Endothelial cell (in vitro differentiated cells): ENCODE measurements at places on chromosomes 12 and 14. TPM values are rescaled to one million over a fixed set of nuclear protein-coding genes. Genes with fewer than 3 reads are reported as not detected.

- no peaks in the 10 kb centered on the region for H3K27me3 ChIP-seq
- H3K4me1 ChIP-seq = peaks cover 9% of the 10 kb centered on the region
- H3K36me3 ChIP-seq = no peaks in the 10 kb centered on the region
- no peak overlapping the region for H3K4me3 ChIP-seq
- DNase-seq = no peak
These were observed 69.1 kb upstream of the C12orf71 start for GRCh38 chr12:27151479-27151878.

GRCh38 chr12:68403296-68403695 lies 71.1 kb upstream of the MDM1 start:
- DNase-seq = no peak
- H3K27me3 ChIP-seq = peaks cover 1% of the 10 kb centered on the region
- H3K4me1 ChIP-seq = peaks cover 20% of the 10 kb centered on the region
- no peak overlapping the region for H3K4me3 ChIP-seq

GRCh38 chr12:119902084-119902509 lies 25.0 kb upstream of the CIT start:
- H3K27me3 ChIP-seq = no peaks in the 10 kb centered on the region
- no peak overlapping the region for H3K4me3 ChIP-seq
- DNase-seq = peak; percentile 70
- no peaks in the 10 kb centered on the region for H3K36me3 ChIP-seq
- no peak overlapping the region for H3K27ac ChIP-seq

DNA sequence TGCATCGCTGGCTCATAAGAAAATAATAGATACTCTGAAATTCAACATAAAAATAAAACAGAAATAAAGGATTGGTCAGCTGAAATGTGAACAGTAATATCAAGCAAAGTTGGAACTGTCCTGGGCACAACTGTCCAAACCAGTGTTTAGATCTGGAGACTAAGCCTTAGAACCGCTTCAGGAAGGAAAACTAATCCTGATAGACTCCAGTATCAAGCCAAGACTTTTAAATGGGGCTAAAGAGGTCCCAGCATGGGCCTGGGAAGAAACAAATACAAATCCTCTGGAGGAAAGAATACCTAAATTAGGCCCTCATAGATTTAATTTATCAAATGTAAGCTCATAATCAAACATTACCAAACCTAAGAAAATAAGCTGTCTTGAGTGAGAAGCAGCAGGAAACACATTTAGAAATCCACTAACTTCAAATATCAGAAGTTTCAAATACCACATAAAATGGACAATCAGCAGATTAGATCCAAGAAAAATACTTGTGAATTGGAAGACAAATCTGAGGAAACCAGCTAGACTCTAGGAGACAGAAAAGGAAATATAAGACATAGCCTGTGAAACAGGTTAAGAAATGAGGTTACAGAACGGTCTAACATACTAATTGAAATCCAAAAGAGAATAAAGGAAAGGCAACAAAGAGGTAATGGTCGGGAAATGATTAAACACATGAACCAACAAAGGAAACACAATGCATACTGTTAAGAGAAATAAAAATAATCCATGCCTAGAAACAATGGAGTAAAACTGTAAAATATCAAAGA lies 27.6 kb downstream of the SCAF11 start:
- no peaks in the 10 kb centered on the region for H3K36me3 ChIP-seq
- no peak overlapping the region for H3K4me3 ChIP-seq
- peaks cover 11% of the 10 kb centered on the region for H3K4me1 ChIP-seq
- DNase-seq = no peak

DNA sequence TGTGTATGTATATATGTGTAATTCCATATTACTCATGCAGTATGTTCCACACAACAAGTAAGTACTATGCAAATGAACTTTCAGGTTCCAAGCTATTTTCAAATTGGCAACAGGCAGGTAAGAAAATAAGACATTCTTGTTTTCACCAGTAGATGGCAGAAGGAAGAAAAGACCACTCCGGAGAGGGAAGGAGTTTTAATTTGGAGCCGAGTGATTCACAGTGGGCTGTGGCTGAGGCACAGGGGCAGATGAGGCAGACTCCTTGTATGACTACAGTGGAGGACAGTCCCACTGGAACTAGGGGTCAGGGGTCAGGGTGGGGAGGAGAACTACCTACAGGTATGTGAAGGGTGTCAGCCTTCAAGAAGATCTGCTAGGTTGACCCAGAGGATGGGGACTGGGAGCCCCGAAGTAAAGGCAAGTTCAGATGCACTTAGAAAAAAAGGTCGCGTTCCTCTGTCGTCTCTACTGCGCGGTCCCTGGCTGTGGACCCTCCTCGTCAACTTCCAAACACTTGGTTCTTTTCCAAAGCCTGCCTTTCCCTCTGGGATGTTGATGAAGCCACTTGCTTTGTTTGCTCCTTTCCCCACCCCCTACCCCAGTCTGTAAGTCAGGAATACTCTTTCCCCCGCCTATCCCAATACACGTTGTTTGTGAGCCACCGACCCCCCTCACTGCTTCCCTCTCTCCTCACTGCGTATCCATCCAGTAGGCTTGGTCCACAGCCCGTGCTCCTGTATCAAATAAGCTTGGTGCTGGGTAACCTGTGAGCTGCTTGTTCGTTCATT lies 24.1 kb downstream of the DDX47 start:
- no peaks in the 10 kb centered on the region for H3K27me3 ChIP-seq
- no peak overlapping the region for H3K4me3 ChIP-seq
- no peak overlapping the region for H3K27ac ChIP-seq
- H3K4me1 ChIP-seq = no peaks in the 10 kb centered on the region
- peak; percentile 12 for DNase-seq

DNA sequence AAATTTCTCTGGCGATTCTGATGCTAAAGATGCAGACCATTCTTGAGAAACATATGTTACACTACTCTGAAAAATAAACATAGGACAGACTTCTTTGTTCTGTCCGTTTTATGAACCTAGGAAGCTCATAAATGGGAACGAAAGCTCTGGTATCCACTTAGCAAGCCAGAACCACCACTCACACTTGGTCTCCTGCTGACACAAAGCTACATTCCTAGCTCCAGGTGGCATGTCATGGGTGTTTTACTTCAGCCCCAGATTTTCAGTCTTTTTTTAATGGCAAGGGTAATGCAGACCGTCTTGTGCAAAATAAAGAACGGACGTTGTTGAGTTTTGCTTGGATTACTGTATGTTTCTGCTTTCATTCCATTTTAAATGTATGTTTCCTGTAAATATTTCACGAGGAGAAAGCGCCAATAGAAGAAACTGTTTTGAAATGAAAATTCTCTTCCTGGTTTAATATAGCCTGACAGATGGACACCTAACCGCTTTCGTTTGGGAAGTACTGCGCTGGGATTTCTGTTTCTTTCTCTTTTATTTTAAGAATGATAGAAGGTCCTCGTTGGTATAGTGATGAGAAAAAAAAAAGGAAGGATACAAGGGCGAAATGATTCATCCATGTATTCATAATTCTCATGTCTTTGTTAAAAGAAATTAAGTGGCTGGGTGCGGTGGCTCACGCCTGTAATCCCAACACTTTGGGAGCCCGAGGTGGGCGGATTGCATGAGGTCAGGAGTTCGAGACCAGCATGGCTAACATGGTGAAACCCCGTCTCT lies 871 bp upstream of the COQ5 start:
- H3K4me3 ChIP-seq = peak overlapping the region; percentile 100
- peaks cover 7% of the 10 kb centered on the region for H3K4me1 ChIP-seq
- H3K27ac ChIP-seq = peak overlapping the region; percentile 99
- H3K27me3 ChIP-seq = peaks cover 4% of the 10 kb centered on the region
- no peaks in the 10 kb centered on the region for H3K36me3 ChIP-seq

GRCh38 chr12:28555748-28556147 lies 365.5 kb downstream of the CCDC91 start:
- no peaks in the 10 kb centered on the region for H3K4me1 ChIP-seq
- H3K4me3 ChIP-seq = no peak overlapping the region
- H3K27ac ChIP-seq = no peak overlapping the region

DNA sequence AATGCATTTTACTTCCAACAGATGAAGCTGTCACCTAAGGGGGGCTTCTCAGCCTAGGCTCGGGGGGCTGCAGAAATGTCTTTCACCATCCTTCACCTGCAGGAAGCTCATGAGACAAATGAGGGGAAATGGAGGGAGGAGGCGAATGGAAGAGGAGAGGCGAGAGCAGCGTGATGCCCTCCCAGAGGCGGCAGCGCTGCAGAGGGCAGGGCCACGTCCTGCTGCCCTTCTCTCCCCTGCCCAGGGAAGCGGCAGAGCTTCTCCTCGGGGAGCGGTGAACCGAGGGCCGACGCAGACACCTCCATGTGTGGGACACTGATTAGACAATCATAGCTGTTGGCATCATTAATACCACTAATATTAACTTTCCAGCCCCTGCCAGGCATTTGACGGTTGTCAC lies 78.3 kb downstream of the SERPINA3 start:
- no peak overlapping the region for H3K4me3 ChIP-seq
- no peaks in the 10 kb centered on the region for H3K36me3 ChIP-seq
- no peak for DNase-seq
- H3K27ac ChIP-seq = no peak overlapping the region

DNA sequence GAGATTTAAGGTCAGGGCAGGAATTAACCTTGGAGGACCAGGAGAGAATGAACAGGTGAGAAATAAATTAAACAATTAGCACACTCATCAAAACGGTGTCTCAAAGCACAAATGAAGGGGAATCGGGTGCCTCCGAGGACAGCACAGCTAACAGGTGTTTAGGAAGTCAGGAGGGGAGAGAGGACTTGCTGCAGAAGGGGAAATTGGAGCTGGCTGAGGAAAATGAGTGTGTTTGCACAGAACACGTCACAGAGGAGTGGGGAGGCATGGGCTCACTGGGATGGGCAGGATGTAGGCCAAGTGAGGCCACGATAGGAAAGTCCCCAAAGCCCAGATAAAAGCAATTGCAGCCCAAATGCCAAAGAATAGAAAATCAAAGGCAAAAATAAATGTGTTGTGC lies 121.7 kb downstream of the ZNF664 start:
- peaks cover 10% of the 10 kb centered on the region for H3K36me3 ChIP-seq
- no peak overlapping the region for H3K27ac ChIP-seq
- H3K27me3 ChIP-seq = peaks cover 5% of the 10 kb centered on the region
- peaks cover 5% of the 10 kb centered on the region for H3K4me1 ChIP-seq
- no peak for DNase-seq

- H3K4me3 ChIP-seq = no peak overlapping the region
- H3K27me3 ChIP-seq = peaks cover 11% of the 10 kb centered on the region
- peaks cover 5% of the 10 kb centered on the region for H3K4me1 ChIP-seq
- DNase-seq = no peak
- no peak overlapping the region for H3K27ac ChIP-seq
- peaks cover 3% of the 10 kb centered on the region for H3K36me3 ChIP-seq
These were observed 283.2 kb downstream of the TTC8 start for GRCh38 chr14:89107626-89108025.

- H3K27me3 ChIP-seq = no peaks in the 10 kb centered on the region
- no peak overlapping the region for H3K4me3 ChIP-seq
- no peaks in the 10 kb centered on the region for H3K36me3 ChIP-seq
- no peak overlapping the region for H3K27ac ChIP-seq
These were observed 107.3 kb upstream of the CLEC14A start for GRCh38 chr14:38363217-38363616.

- H3K4me3 ChIP-seq = no peak overlapping the region
- H3K36me3 ChIP-seq = no peaks in the 10 kb centered on the region
- H3K4me1 ChIP-seq = no peaks in the 10 kb centered on the region
- H3K27ac ChIP-seq = no peak overlapping the region
- H3K27me3 ChIP-seq = no peaks in the 10 kb centered on the region
These were observed 558.2 kb upstream of the MIS18BP1 start for GRCh38 chr14:45811155-45811554.

- peaks cover 16% of the 10 kb centered on the region for H3K27me3 ChIP-seq
- no peak overlapping the region for H3K27ac ChIP-seq
- no peak for DNase-seq
- H3K36me3 ChIP-seq = peaks cover 4% of the 10 kb centered on the region
These were observed 3.7 kb downstream of the GPR132 start for GRCh38 chr14:105061428-105062047.

DNA sequence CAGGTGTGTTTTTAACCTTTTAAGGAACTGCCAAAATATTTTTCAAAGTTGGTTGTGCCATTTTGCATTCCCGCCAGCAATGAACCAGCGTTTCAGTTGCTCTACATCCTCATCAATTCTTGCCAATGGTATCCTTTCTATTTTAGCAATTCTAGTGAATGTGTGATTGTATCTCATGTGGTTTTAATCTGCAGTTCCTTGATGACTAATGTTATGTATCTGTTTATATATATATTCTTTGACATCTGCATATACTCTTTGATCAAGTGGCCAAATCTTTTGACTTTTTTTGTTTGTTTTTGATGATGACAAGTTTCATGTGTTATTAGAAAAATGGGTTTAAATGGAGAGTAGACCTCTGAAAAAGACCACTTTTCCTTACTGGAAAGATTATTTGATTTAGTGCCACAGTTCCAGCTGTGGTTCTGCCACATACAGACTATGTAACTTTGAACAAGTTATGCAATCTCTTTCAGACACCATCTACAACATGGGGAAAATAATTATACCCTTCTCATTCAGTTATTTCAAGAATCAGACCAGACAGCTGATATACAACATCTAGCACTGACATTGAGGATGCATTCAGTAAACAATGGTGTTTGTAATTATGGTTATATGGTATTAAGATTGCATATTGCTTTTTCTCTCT lies 146.3 kb upstream of the CNOT2 start:
- no peak overlapping the region for H3K27ac ChIP-seq
- H3K4me3 ChIP-seq = no peak overlapping the region
- no peaks in the 10 kb centered on the region for H3K36me3 ChIP-seq
- DNase-seq = no peak

DNA sequence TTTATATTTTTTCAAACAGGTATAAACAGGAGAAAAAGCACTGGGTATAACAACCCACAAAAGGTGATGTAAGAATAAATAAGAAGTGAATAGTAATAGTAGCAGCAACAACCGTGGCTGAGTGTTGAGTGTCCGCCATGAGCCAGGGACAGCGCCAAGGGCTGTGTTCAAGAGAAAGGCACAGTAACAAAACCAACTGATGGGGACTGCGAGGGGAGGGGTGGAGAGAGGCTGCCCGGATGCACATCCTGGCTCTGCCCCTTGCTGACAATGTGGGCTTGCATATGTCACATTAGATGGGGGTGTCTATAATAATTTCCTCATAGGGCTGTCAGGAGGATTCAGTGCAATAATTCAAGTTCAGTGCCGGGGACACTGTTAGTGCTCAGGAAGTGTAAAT lies 912.4 kb downstream of the VRK1 start:
- H3K36me3 ChIP-seq = no peaks in the 10 kb centered on the region
- no peak for DNase-seq
- no peak overlapping the region for H3K27ac ChIP-seq

Gene SLCO1B1
- not detected for total RNA-seq

Gene LYZ
- 3.6 TPM for total RNA-seq

Gene CRIP1
- 2.5 TPM for total RNA-seq
